ENCODE measurements at places on chromosomes 4 and X.

GRCh38 chrX:107654872-107655761, 26.8 kb downstream of the PRPS1 start:
- peak; percentile 75 for DNase-seq

GRCh38 chr4:3519468-3520264, 12.6 kb downstream of the LRPAP1 start:
- DNase-seq, result no peak

DNA sequence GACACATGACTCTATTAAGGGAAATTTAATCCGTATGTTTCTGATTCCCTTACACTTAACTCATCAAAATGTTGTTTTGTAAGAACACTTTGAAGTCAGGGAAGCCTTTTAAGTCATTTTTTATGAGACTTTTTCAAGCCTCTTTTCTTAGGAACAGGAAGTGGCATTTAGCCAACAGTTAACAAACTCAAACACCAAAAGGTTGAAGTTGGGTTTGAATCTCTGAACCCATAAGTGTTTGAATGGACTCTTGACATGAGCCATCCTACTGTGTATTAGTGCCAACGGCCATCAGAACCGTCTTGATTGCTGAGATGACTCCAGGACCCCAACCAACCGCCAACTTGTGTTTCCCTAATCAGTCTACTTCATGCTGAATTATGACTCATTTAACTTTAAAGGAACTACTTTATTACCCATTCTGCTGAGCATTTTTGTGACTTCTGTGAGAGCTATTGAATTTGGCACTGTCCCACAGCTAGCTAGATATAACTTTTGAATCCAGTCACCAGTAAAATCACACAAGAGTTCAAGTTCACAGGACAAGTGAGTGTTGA, 209.1 kb upstream of the FAT1 start:
- no peak for DNase-seq

DNA sequence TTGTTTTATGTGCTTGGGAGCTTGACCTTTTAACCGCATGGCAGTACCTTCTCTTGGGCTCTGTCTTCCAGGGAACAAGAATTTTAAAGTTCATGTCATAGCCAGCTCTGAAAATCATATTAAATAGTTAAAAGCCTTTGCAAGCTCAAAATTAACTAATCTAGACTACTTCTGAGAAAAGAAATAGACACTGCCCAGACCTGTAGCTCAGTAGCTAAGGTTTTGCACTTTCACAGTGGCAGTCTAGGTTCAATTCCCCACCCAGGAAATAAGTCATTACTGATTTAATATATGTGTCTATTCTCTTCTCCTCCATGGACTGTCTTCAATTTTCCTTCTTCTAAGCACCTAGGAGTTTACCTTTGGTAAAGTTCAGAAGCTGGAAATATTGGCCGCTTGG, 27.4 kb downstream of the HSD17B11 start:
- DNase-seq, result no peak

GRCh38 chr4:165537028-165537648, 158.3 kb downstream of the CPE start:
- DNase-seq, result peak; percentile 72

DNA sequence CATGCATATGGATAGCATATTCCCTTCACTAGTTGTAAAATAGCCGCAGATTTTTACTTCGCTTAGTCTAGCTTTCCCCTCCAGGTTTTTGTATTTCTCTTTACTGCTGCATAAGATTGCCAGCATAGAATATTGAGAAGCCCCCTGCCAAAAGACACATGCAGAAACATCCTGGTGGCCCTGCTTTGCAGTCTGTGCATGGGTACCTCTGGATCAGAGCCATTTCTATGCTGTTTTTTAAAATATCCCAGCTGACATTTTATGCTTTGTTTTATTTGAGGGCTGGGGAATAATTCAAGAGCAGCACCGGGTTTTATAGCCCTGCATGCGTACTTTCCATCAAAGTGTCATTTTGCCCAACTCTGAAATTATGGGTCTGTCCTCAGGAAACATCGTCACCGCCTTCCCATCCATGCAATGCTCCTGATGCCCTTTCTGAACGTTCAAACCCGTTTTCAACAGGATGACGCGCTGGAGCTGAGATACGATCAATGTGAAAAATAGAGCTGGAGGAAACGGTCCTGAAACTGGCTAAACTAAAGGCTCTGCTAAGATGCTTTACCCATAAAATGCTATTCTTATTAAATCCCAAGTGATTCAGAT, 314.3 kb downstream of the EVC2 start:
- DNase-seq, result no peak

- DNase-seq, result no peak
Measured at GRCh38 chr4:74983253-74983635, 50.3 kb downstream of the PARM1 start.

GRCh38 chr4:1579001-1579900, 104.9 kb downstream of the FAM53A start:
- peak; percentile 91 for DNase-seq

GRCh38 chrX:8366481-8366880, 98.1 kb upstream of the VCX3B start:
- no peak for DNase-seq

- no peak for DNase-seq
Measured at GRCh38 chr4:10075953-10076391, 40.6 kb downstream of the WDR1 start.

DNA sequence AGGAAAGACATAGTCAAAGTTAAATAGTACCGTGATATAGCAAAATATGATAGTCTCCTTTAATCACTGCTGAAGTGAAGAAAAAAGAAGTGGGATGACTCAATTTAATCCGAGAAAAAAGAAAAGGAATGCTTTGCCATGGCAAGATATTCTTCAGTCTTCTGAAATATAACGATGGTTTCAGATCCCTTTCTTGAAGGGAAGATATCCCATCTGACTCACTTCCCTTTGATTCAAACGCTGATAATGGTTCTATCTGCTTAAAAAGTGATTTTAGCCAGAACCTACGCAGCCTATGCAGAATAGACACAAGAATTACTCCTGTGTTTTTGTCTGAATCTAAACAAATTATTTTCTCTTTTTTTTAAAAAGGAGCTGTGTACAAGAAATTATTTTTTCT, 68.1 kb upstream of the FTHL17 start:
- DNase-seq, result no peak

GRCh38 chrX:109886122-109886761, 116.7 kb upstream of the TMEM164 start:
- peak; percentile 76 for DNase-seq

- no peak for DNase-seq
Measured at GRCh38 chr4:188092824-188093223, 16.6 kb downstream of the TRIML2 start.

- DNase-seq, result no peak
Measured at GRCh38 chr4:100739426-100739825, 221.6 kb upstream of the EMCN start.

DNA sequence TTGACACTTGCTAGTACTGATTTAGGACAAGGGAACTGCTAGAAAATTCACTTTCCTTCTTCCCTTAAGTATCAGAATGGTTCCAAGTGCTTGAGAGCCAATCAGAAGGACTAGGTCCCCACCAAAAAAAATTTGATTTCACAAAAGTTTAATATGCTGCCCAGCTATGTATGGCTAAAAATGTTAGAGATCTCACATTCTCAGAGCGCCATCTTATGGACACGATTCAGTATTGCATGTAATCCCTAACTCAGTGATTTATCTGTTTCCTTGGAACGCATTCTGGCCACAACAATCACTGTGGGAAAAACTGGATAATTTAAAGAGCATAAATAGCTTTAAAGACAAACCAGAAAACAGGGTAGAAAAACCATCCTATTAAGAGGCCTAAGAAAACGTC, 255.1 kb upstream of the GPC4 start:
- peak; percentile 29 for DNase-seq

DNA sequence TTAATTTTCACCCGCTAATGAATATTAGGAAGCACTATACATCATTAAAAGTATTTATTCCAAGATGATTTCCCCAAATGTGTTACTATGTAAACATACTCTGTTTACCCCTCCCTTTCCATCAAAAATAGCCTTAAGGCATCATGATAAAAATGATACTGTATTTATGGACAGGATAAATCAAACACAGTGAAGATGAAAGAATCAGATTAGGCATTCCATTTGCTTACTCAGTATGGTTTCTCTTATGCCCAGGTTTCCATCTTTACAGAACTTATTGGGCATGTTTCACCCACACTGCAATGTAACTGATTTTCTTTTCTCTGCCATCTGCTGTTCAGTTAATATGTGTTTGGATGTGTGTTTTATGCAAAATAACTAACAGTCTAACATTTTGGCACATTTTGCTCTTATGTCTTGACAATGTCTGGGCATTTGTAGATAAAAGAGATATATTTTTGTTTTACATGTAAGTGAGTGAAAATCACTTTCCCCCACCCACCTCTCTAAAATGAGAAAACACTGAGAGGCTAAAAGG, 445.2 kb downstream of the RPA4 start:
- no peak for DNase-seq

All from hematopoietic multipotent progenitor cell treated with erythropoietin and hydrocortisone succinate and interleukin-3 and kit ligand, for 6 days (in vitro differentiated cells).